ENCODE measurements at places on chromosomes 13 and 19. TPM values are rescaled to one million over a fixed set of nuclear protein-coding genes. Genes with fewer than 3 reads are reported as not detected.

- no peak for DNase-seq
Observed at GRCh38 chr19:46350029-46350757, 3.3 kb downstream of the PPP5C start.

Gene SULT2B1
- polyA plus RNA-seq, result 0.10 TPM

DNA sequence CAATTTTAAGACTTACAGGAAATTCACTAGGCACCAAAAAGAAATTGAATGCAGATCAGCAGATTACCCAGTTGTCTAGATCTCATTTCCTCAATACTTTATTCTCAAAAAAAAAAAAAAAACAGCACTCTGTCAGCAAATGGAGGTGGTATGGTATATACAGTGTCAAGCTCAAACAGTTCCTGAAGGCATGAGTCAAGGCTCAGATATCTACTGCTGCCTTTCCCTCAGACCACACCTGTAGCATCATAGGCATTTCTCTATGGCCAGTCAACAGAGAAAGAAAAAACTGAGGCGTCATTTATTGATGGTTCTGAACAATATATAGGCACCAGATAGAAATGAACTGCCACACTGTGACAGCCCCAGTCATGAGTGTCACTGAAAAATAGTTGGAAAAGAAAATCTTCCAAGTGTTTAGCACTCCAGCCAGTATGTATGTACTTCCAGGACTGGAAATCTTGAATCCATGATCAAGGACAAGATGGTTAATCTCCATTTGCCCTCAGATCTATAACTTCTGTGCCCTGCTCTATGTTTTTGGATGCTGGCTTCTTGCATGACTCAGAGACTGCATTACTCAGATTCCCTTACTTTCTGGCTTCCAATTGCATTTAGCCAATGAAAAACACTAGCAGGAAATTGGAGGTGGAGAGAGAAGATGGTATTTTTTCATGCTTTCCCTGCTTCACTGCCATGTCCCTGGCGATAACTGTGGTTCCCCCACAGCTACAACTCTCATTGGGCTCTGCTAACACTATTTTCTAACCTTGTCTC is 8.4 kb upstream of the COG3 start:
- no peak for DNase-seq

DNA sequence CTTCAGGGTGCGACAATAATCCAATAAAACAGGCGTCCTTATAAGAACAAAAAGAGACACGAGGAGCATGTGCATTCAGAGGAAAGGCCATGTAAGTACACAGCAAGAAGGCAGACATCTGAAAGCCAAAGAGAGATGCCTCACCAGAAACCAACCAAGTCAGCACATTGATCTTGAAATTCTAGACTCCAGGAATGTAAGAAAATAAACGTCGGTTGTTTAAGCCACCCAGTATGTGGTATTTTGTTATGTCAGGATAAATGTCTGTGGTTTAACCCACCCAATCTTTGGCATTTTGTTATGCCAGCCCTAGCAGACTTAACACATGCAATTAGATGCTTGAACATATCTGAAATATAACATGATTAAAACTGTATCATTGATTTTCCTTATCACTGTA is 452.0 kb downstream of the SLITRK6 start:
- DNase-seq, result no peak

Data from forelimb muscle (tissue), 1 donor.